ENCODE measurements at places on chromosomes 5 and 9. TPM values are rescaled to one million over a fixed set of nuclear protein-coding genes. Genes with fewer than 3 reads are reported as not detected.

DNA sequence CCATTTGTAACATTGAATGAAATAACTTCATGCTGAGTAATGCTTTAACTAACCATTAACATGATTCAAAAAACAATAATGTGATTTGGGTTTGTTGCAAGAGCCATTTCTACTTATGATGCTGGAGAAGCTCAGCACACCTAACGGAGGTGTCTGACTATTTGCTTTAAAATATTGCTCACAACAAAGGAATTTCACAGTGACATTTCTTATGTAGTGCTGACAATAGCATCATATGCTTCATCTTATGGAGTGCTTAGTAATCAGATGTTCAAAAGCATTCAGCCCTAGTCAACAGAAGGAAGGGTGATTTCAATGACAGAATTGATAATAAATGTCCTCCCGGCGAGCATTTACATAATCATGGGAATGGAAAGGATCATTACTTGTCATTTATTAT, 1003.3 kb upstream of the COX7C start:
- no peak overlapping the region for H3K27ac ChIP-seq
- H3K36me3 ChIP-seq, result no peaks in the 10 kb centered on the region
- no peaks in the 10 kb centered on the region for H3K4me1 ChIP-seq
- H3K4me3 ChIP-seq, result no peak overlapping the region
- no peaks in the 10 kb centered on the region for H3K27me3 ChIP-seq
- no peak for DNase-seq

NUTM2F gene
- not detected for total RNA-seq

GRCh38 chr5:54994628-54995027, 9.2 kb upstream of the ESM1 start:
- H3K27ac ChIP-seq, result no peak overlapping the region
- no peaks in the 10 kb centered on the region for H3K4me1 ChIP-seq
- no peak overlapping the region for H3K4me3 ChIP-seq
- H3K27me3 ChIP-seq, result peaks cover 7% of the 10 kb centered on the region
- no peaks in the 10 kb centered on the region for H3K36me3 ChIP-seq

OSMR gene
- total RNA-seq, result 33.4 TPM

PCDHGC4 gene
- 2.8 TPM for total RNA-seq

DNA sequence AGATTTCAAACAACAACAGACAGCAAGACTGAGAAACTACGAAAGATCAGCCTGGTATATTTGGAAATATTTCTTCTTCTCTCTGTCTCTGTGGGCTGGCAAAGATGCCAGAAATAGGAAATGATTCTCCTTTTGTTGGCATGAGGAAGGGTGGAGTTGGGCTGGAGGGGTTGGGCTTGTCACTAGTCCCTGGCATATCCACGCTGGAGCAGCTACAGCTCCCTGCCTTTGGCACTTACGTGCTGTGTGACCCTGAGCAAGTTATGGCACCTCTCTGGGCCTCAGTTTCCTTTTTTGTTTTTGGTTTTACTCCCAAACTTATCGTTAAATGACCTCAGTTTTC, 354 bp upstream of the KCNMB1 start:
- no peak overlapping the region for H3K27ac ChIP-seq
- H3K4me3 ChIP-seq, result peak overlapping the region; percentile 42
- no peaks in the 10 kb centered on the region for H3K36me3 ChIP-seq
- H3K27me3 ChIP-seq, result no peaks in the 10 kb centered on the region

DNA sequence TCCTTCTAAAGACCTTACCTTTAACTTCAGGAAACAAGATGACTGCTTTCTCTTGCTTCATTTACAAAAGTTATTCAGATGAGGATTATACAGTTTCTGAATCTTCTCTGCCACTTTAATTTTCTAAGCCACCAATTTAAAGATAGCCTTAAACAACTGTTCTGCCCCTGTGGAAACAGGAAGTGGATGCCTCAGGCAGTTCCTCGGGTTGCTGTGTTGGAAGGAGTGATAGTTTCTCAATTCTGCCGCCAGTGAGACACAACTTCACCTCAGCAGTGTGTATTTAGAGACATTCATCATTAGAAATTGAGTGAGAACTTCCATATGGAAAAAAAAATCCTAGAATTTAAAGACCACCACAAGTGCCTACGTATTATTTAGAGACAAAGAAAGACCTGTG, 475.1 kb upstream of the WWC1 start:
- H3K36me3 ChIP-seq, result no peaks in the 10 kb centered on the region
- no peaks in the 10 kb centered on the region for H3K27me3 ChIP-seq
- no peak for DNase-seq
- H3K4me3 ChIP-seq, result no peak overlapping the region
- no peaks in the 10 kb centered on the region for H3K4me1 ChIP-seq

GRCh38 chr5:148864113-148864841, 37.9 kb downstream of the ADRB2 start:
- peak; percentile 32 for DNase-seq
- peak overlapping the region; percentile 32 for H3K27ac ChIP-seq
- H3K4me3 ChIP-seq, result no peak overlapping the region
- H3K36me3 ChIP-seq, result no peaks in the 10 kb centered on the region
- peaks cover 29% of the 10 kb centered on the region for H3K4me1 ChIP-seq
- H3K27me3 ChIP-seq, result no peaks in the 10 kb centered on the region

SLC34A3 gene
- total RNA-seq, result not detected

DNA sequence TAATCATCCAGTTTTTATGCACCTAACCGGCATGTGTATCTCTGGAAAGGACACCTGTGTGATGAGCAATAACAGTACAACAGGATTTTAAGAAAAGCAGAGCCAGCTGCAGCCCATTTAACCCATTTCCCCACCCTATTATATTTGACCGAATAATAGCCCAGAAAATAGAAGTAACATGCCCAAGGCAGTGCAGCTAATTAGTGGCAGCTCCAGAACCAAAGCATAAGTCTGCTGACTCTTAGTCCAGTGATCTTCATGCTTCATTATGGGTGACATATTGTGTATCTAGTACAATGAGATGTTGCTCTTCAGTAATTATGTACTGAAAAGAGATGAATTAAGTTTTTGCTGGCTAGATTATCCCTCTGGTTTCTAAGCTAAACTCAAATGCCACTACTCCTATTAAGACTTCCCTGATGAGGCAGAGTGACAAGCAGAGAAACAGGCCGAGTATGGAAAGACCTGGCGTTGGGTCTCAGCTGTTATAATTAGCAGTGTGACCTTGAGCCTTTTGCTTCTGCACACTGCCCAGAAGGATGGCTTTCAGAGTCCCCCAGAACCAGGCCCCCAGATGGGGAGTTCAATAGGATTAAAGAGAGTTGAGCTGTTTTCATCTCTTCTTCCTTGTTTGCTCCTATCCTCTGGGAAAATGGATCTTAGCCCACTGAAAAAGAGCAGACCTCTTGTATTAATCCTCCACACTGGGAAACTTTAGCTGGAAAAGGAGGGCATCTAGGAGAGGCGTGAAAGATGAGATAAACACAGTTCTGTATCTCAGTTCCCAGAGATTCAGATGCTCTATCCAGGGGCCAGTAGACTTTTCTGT, 10.8 kb upstream of the C1QTNF3 start:
- H3K4me1 ChIP-seq, result peaks cover 9% of the 10 kb centered on the region
- H3K36me3 ChIP-seq, result no peaks in the 10 kb centered on the region
- no peak for DNase-seq
- H3K4me3 ChIP-seq, result no peak overlapping the region

- DNase-seq, result no peak
- peaks cover 8% of the 10 kb centered on the region for H3K4me1 ChIP-seq
- H3K36me3 ChIP-seq, result no peaks in the 10 kb centered on the region
- no peak overlapping the region for H3K4me3 ChIP-seq
- no peak overlapping the region for H3K27ac ChIP-seq
- no peaks in the 10 kb centered on the region for H3K27me3 ChIP-seq
Observed at GRCh38 chr9:121817476-121817875, 166.0 kb downstream of the DAB2IP start.

- peaks cover 1% of the 10 kb centered on the region for H3K36me3 ChIP-seq
- H3K27ac ChIP-seq, result peak overlapping the region; percentile 91
- peak; percentile 93 for DNase-seq
Observed at GRCh38 chr9:127862075-127863011, 7.9 kb upstream of the ENG start.

GRCh38 chr5:129664336-129664937, 83.5 kb upstream of the MINAR2 start:
- no peak overlapping the region for H3K4me3 ChIP-seq
- no peaks in the 10 kb centered on the region for H3K36me3 ChIP-seq
- H3K27ac ChIP-seq, result no peak overlapping the region
- no peaks in the 10 kb centered on the region for H3K4me1 ChIP-seq
- peak; percentile 31 for DNase-seq

Data from heart right ventricle (tissue), 16 donors.